Fibroblast of skin of abdomen (primary cell): ENCODE measurements at places on chromosomes 4 and X.

DNA sequence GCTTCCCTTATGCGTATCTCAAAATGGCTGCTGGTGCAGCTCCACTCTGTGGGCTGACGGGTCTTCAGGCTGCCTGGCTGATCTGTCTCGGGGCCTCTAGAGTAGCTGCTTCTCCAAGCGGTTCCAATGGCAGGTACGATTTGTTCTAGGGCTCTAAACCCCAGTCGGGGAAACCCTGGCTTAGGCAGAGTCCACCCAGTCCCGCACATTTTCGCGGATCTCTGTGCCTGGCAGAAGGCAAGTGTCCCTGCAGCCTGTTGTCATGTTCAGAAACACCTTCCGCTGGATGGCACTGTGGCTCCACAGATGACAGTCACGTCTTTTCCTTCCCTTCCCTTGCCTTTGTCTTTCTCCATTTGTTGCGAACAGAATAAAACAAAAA lies 54.4 kb downstream of the NBDY start:
- no peak for DNase-seq

DNA sequence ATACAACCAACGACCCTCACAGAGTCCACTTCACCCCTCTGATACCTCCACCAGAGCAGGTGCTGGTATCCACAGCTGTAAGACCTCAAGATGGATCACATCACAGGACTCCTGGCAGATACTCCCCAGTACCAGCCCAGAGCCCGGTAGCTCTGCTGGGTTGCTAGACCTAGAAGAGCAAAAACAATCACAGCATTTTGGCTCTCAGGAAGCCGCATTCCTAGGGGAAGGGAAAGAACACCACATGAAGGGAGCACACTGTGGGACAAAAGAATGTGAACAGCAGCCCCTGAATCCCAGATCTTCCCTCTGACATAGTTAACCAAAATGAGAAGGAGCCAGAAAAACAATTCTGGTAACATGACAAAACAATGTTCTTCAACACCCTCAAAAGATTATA lies 303.1 kb upstream of the GRIA3 start:
- no peak for DNase-seq

- no peak for DNase-seq
Observed at GRCh38 chr4:24179201-24179840, 289.5 kb upstream of the PPARGC1A start.

GRCh38 chr4:61245069-61245714 lies 45.1 kb downstream of the ADGRL3 start:
- no peak for DNase-seq

- no peak for DNase-seq
Observed at GRCh38 chr4:119825696-119826095, 197.1 kb upstream of the PDE5A start.
